Activated CD8-positive, alpha-beta memory T cell treated with anti-CD3 and anti-CD28 coated beads for 1 hour (primary cell): ENCODE measurements at places on chromosomes 2 and 18.

GRCh38 chr2:64328415-64328722 lies 125.6 kb upstream of the LGALSL start:
- DNase-seq: no peak

DNA sequence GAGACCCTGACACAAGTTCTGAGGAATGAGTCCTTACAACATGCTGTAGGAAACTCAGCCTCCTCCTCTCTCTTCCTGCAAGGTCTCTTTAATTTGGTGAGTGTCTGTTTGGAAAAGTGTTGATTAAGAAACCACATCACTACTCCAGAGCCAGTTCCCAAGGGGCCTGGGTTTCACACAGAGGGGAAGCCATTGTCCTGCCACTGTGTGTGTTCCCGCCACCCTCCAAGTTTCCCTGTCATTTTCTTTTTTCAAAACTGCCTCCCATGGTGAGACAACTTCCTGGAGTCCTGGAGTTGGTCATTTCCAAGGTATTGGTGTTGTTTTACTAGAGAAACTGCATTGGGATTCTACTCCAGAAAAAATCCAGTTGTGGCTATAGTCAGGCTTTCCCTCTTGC lies 232.0 kb upstream of the PARD3B start:
- DNase-seq: no peak

DNA sequence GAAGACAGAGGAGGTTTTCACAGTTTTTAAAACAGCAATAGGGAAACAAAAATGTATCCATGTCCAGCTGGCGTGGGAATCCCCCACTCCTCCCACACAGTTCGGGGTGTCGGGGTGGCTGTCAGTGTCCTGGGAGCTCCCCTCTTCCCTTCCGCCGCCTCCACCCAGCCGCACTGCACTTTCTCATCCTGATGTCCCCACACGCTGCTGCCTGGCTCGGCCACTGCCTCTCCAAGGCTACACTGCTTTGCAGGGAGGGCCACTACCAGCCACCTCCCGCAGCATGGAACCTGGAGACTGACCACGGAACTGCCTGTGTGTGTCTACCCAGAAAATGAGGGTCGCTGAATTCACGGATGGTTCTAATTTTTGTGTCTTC lies 138.7 kb upstream of the CTDP1 start:
- no peak for DNase-seq

GRCh38 chr2:216775043-216775453 lies 79.7 kb upstream of the IGFBP5 start:
- no peak for DNase-seq

DNA sequence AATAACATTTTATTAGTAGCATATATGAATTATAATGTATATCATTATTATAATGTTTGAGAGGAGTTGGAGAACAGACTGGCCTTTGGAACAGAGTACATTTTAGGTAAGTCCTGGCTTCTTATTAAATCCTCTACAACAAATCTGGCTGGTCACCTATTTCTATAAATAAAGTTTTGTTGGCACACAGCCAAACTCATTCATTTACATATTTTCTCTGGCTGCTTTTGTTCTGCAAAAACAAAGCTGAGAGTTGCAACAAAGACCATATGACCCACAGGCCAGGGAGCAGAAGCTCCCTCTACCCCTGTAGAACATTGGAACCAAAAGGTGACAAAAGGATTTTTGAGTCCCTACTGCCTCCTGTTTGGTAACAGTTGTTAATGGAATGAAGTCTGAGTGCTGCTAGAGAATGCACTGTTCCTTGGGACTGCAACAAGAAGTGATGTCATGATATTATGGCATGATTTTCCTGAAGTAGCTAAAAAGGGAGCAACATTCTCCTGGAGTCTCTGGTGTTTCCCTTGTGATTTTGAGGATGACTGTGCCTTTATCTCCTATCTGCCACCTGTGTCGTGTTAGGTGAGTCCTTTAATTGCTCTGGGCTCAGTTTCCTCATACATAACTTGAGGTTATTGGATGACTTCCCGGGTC lies 22.0 kb upstream of the SP9 start:
- no peak for DNase-seq

DNA sequence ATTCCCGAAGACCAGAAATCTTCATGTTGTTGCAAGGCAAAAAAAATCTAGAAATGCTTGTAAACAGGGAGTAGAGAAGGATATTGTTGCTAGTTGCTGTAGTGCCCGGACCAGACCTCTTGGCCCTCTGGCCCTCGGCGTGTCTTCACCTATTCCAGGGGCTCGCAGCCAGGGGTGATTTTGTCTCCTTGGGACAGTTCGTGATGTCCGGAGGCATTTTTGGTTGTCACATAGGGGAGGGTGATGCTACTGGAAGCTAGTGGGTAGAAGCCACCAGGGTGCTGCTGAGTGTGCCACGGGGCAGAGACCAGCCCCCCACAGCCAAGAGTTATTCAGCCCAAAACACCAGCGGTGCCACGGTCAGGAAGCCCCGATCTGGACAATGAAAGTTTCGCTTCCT lies 230.7 kb downstream of the GBX2 start:
- DNase-seq: no peak

DNA sequence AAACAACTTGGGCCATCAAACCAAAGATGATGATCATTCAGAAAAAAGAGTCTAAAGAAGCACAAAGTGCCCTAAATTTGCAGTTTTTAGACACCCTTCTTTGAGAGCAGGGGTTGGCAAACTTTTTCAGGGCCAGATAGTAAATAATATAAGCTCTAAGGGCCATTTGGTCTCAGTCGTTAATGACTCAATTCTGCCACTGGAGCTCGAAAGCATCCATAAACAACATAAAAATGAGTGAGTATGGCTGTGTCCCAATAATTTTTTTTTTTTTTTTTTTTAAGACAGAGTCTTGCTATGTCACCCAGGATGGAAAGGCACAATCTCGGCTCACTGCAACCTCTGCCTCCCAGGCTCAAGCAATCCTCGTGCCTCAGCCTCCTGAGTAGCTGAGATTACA lies 152.3 kb downstream of the DTNB start:
- DNase-seq: no peak

DNA sequence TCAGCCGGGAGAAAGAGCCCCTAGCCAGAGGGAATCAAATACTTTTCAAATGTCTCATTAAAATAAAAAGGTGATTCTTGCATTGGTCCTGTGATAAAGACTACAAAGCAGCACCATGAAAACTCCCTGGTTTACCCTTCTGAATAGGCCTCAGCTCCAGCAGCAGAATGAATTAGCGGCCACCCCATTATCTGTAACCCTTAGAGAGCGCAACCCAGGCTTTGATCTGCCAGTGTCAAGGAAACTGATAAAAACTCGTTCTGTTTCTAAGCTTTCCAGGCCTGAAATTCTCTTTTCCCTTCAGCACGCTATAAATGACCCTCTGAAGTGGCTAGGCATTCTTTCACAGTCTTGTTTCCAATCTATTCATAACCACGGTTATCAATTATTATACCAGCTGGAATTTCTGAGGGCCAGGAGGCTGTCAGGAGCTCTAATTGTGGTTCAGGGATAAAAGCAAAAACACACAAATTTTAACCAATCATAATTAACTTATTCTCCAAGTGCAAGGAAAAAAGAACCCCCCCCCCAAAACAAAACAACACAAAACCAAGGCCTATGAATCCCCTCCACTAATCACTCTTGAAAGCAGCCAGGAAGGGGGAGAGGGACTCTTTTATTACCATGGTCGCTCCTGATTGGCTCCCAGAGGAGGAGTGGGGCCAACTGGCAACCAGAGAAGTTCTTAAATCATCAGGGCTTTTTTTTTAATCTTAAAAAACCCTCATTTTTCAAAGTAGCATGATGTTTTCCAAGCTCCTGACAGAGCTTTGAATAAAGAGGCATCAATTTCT lies 258.9 kb downstream of the CYRIA start:
- no peak for DNase-seq

GRCh38 chr18:11887328-11888128 lies 20.6 kb downstream of the MPPE1 start:
- DNase-seq: no peak

GRCh38 chr2:105640246-105640645 lies 104.5 kb upstream of the NCK2 start:
- no peak for DNase-seq

GRCh38 chr18:8011906-8012305 lies 444.8 kb downstream of the PTPRM start:
- DNase-seq: no peak

- DNase-seq: no peak
These were observed 58.9 kb downstream of the ADNP2 start for GRCh38 chr18:80167931-80168330.

- DNase-seq: no peak
These were observed 48.1 kb downstream of the PLB1 start for GRCh38 chr2:28544036-28544346.

DNA sequence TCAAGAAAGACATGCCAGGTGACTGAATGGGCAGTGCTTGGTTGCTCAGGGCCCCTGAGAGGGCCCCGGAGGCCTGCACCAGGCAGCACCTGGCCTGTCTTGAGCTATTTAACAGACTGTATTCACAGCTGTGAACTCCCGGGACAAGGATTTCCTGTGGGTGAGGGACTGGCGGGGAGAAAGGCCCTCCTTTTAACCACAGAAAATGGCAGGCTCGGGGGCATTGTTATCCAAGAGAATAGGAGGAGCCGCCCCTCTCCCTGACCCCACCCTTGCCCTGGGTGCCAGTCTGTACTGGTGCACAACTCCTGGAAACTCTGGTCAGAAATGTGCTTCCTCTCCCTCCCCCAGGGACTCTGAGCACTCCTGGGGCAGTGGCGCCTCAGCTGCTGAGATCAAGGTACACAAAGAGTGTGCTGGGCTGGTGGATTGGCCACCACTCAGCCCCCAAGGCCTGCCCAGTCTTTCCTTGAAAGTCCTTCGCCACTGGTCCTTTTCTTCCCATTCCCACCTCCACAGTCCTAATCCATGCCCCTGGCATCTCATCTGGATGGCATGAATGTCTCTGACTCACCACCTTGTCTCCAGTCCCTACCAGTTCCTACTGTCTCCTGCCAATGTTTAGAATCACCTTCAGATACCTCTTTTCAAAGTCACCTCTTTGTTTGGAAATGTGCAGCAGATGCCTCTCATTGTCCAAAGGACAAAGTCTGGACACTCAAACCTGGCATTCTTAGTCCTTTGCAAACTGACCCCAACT lies 19.6 kb upstream of the EPAS1 start:
- DNase-seq: no peak

GRCh38 chr18:63309422-63309821 lies 10.1 kb downstream of the BCL2 start:
- DNase-seq: no peak

DNA sequence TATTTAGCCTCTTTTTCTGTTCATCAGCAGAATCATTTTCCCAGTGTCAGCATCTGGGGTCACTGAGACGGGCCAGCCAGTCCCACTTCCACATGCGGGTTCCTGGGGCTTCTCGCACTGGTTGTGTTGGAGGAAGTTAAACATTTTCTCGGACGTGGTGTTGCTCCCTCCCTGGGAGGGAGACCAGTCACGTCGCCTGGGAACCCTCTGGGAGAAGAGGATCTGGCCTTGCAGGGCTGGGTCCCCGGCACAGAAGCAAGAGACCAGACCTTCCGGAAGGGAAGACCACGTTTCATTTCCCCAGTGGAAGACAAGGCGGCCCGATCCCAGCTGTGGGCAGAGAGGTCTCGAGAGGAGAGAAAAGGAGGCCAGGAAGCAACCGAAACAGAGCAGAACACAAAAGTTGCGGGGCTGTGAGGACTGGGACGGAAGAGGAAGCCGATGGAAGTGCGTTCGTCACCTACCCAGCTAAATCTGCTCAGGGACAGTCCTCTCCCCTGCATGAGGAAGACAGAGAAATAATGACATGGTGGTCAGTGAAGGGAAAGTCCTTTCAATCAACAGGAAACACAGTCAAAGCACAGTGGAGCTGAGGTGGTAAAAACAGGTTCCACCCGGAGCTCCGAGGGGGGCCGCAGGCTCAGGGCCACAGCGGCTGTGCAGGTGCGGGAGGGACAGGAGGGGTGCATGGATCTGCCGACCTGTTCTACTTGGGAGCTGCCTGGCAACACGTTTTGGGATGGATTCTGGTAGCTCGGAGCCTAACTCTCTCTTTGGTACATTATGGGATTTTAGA lies 144.4 kb downstream of the MBP start:
- DNase-seq: no peak

GRCh38 chr18:76588601-76589226 lies 93.7 kb upstream of the ZNF516 start:
- no peak for DNase-seq

GRCh38 chr2:10234013-10234306 lies 68.7 kb upstream of the HPCAL1 start:
- no peak for DNase-seq

DNA sequence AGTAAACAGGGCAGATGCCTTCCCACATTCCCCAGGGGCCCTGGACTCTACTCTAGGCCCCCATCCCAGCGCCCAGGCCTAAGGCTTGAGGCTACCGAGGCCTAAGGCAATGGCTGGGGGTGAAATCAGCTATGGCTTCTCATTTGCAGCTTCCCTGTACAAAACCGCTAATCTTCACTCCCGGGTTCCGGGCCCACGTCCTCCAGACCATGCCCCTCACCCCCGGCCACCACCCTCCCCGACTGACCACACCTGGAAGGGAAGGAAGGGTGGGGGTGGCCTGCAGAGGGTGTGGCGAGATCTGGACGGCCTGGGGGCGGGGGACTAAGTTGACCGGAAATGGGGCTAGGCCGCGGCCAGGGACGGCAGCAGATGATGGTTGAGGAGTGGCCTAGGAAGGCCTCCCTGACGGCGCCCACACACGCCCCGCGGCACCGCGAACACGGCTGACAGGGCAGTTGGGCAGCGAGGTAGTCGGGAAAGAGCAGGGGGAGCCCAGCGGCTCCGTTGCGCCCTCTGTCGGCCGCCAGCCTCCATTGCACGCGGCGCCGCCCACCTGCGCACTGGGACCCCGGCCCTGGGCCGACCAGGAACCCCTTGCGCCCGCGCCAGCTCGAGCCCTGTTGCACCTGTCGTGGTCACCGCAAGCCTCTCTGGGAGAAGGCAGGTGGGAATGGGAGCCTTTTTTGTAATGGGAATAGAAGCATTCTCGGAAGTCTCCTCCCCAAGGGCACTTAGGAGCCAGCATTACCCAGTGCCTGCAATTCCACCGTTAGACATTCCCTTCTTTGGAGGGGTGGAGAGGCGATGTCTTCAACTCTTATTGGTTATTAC lies 117.1 kb upstream of the STPG4 start:
- peak; percentile 33 for DNase-seq

GRCh38 chr18:3067722-3068121 lies 54.8 kb upstream of the LPIN2 start:
- no peak for DNase-seq

GRCh38 chr2:99801327-99801901 lies 311.6 kb upstream of the REV1 start:
- no peak for DNase-seq

DNA sequence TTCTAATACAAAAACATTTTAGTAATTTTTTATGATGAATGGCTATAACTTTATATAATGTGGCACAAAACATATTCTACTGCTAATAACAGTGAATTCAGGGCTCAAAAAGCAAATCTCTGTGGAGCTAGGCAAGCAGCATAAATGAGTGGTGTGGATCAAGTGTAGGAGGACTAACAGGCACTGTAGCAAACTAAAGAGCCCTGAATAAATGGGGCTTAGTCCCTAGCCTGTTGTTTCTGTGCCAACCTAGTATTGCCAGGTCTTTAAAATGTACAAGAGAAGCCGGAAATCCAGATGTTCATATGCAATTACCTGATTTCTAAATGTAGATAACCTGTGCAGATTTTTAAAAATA lies 18.5 kb downstream of the REL start:
- no peak for DNase-seq

GRCh38 chr2:174492963-174493431 lies 6.2 kb upstream of the GPR155 start:
- peak; percentile 24 for DNase-seq
